Mesothelial cell of epicardium (in vitro differentiated cells): ENCODE measurements at places on chromosomes 6 and 20.
A peak's percentile ranks its signal among the peaks of the same experiment; 100 is the strongest.

DNA sequence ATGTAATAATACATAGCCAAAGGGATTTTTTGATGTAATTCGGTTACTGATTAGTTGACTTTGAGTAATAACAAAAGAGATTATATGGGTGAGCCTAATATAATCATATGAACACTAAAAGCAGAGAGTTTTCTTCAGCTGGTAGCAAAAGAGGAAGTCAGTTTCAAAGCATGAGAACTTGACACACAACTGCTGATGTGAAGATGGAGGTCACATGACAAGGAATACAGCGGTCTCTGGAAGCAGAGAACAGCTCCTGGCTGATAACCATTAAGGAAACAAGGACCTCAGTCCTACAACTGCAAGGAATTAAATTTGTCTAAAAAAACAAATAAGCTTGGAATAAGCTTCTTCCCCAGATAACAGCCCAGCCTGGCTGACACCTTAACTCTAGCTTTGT, 154.5 kb upstream of the PRND start:
- H3K27ac ChIP-seq, result no peak overlapping the region
- DNase-seq, result no peak
- no peak overlapping the region for H3K4me3 ChIP-seq
- H3K36me3 ChIP-seq, result no peaks in the 10 kb centered on the region
- peaks cover 23% of the 10 kb centered on the region for H3K27me3 ChIP-seq

- no peak overlapping the region for H3K4me3 ChIP-seq
- no peaks in the 10 kb centered on the region for H3K27me3 ChIP-seq
- no peak overlapping the region for H3K27ac ChIP-seq
Observed at GRCh38 chr6:105094133-105094640, 85.6 kb downstream of the POPDC3 start.

DNA sequence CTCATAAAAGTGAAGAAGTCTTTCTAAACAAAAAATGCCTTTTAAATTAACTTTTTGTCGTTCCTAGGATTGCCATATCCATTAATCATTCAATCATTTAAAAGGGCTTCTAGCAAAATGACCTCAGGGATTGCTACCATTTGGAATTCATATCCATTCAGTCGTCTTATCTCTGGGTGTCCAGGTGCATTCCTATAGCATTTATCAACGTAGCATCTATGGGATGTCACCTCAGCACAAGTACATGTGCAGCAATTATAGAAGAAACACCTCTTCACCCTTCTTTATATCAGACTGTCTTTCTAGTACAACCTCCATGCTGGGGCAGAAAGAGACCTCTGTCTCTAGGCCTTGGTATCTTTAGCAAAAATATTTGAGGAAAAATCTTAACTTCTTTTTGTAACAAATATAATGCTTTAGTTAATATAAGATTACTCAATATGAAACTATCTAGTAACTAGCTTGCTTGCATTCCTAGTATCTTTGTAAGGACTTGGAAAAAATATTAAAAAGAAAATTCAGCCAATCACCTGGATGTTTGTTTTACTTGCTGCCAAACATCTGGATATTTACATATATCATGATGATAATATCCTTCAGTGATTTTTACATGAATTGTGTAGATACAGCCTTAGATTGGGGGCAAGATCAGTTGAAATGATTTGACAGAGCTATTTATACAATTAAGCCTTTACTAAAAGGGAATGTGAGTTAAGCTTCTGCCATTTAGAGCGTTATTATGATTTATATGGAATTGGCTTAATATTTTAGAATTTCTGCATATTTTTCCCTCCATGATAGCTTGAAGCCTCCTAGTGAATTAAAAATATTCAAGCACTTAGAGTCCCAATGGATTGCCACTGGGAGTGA, 356.8 kb downstream of the HDGFL1 start:
- H3K4me3 ChIP-seq, result no peak overlapping the region
- no peaks in the 10 kb centered on the region for H3K36me3 ChIP-seq
- H3K4me1 ChIP-seq, result peaks cover 45% of the 10 kb centered on the region

GRCh38 chr20:48431653-48432493, 395.9 kb downstream of the PREX1 start:
- H3K4me1 ChIP-seq, result peaks cover 11% of the 10 kb centered on the region
- H3K36me3 ChIP-seq, result no peaks in the 10 kb centered on the region
- no peak for DNase-seq
- H3K4me3 ChIP-seq, result no peak overlapping the region
- H3K27ac ChIP-seq, result no peak overlapping the region
- H3K27me3 ChIP-seq, result no peaks in the 10 kb centered on the region

GRCh38 chr6:149563928-149564325, 2.2 kb upstream of the GINM1 start:
- no peak overlapping the region for H3K4me3 ChIP-seq
- H3K27ac ChIP-seq, result no peak overlapping the region
- no peaks in the 10 kb centered on the region for H3K36me3 ChIP-seq
- peaks cover 19% of the 10 kb centered on the region for H3K4me1 ChIP-seq
- DNase-seq, result no peak

DNA sequence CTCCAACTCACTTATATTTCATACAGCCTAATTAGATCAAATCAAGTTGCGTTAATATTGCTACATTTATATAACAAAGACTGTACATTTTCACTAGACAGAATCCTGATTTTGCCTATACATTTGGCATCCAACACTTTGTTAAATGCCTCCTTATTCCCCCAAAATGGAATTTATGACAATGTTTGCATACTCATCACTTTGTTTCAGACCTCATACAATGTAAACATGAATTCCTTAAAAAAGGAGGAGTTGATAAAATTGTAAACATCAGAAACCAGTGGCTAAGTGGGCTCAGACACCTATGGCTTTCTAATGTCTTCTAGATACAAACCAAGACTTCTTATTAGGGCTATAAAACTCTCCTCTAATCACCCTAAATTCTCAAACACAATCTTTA, 87.3 kb downstream of the CHD6 start:
- peaks cover 11% of the 10 kb centered on the region for H3K36me3 ChIP-seq
- H3K27me3 ChIP-seq, result no peaks in the 10 kb centered on the region
- no peak for DNase-seq
- peaks cover 27% of the 10 kb centered on the region for H3K4me1 ChIP-seq
- H3K27ac ChIP-seq, result peak overlapping the region; percentile 54
- H3K4me3 ChIP-seq, result no peak overlapping the region

GRCh38 chr6:87946669-87947068, 101.0 kb upstream of the SPACA1 start:
- peaks cover 42% of the 10 kb centered on the region for H3K4me1 ChIP-seq
- DNase-seq, result no peak
- H3K36me3 ChIP-seq, result no peaks in the 10 kb centered on the region
- H3K4me3 ChIP-seq, result no peak overlapping the region

DNA sequence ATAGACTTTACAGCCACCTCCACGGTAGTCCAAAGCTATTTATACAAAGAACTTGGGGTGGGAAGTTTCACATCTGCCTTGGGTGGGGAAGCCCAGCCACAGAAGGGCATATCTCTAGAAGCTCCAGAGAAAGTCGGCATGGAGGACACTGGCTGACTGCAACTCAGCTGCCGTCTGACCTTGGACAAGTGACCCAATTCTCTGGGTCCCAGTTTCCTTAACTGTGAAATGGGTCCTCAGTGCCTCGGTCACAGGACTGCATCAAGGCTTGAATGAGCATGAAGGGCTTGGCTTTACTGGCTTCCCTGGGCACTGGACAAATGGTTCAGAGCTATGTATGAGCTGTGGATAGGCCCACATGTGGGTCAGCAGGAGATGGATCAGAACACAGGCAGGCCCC, 58.6 kb downstream of the NOL4L start:
- no peaks in the 10 kb centered on the region for H3K27me3 ChIP-seq
- no peak overlapping the region for H3K27ac ChIP-seq
- H3K4me3 ChIP-seq, result no peak overlapping the region

DNA sequence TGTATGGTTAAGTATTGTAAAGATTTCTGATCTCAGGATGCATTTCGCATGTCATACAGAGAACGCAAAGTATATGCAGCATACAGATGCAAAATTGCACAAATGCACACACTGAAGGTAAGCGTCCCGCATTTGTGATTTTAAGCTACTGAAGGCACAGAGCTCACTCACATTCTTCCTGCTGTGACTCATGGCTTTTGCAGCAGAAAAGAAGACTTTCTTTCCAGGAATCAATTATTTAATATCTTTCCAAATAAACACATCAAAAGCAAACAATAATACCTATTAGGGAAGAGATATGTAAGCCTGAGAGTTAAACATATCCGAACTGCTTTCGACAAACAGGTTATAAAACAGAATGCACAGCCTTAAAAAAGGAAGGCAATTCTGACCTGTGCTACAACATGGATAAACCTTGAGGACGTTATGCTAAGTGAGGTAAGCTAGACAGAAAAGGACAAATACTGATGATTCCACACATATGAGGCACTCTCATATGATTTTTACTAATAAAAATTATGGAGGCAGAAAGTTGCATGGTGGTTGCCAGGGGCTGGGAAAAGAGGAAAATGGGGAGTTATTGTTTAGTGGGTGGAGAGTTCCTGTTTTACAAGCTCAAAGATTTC, 109.0 kb downstream of the TFAP2A start:
- H3K27ac ChIP-seq, result no peak overlapping the region
- peaks cover 23% of the 10 kb centered on the region for H3K4me1 ChIP-seq
- H3K27me3 ChIP-seq, result no peaks in the 10 kb centered on the region
- no peak for DNase-seq

GRCh38 chr6:163725008-163725941, 310.8 kb downstream of the QKI start:
- DNase-seq, result peak; percentile 71
- peaks cover 14% of the 10 kb centered on the region for H3K4me1 ChIP-seq
- H3K4me3 ChIP-seq, result no peak overlapping the region
- H3K27ac ChIP-seq, result peak overlapping the region; percentile 5
- no peaks in the 10 kb centered on the region for H3K36me3 ChIP-seq

GRCh38 chr20:13515796-13516558, 122.8 kb downstream of the TASP1 start:
- H3K4me1 ChIP-seq, result peaks cover 14% of the 10 kb centered on the region
- peak overlapping the region; percentile 68 for H3K27ac ChIP-seq
- DNase-seq, result no peak
- H3K4me3 ChIP-seq, result no peak overlapping the region

GRCh38 chr6:118892355-118892991, 1.5 kb upstream of the ASF1A start:
- H3K27me3 ChIP-seq, result no peaks in the 10 kb centered on the region
- no peak for DNase-seq
- H3K4me1 ChIP-seq, result peaks cover 36% of the 10 kb centered on the region
- peak overlapping the region; percentile 91 for H3K27ac ChIP-seq

DNA sequence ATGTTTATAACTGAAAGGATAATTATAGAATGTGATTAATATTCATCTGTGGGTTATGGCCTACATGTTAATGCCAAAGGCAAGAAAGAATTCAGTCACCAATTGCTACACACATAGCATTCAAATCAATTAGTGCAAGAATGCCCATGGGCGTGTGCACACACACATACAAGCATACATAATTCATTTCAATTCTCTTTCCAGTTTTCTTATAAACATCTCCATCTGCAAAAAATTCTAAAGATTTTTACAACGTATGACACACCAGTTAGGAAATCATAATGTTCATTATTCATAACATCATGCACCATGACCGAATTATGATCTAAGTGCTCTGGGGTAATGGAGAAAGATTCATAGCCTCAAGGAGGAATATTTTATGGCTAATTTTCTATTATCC, 111.0 kb upstream of the ADTRP start:
- no peaks in the 10 kb centered on the region for H3K4me1 ChIP-seq
- no peaks in the 10 kb centered on the region for H3K27me3 ChIP-seq
- H3K36me3 ChIP-seq, result no peaks in the 10 kb centered on the region

GRCh38 chr20:38008233-38008944, 24.9 kb downstream of the TTI1 start:
- H3K4me3 ChIP-seq, result no peak overlapping the region
- peaks cover 30% of the 10 kb centered on the region for H3K36me3 ChIP-seq
- no peak for DNase-seq

GRCh38 chr6:113486199-113486598, 370.9 kb upstream of the MARCKS start:
- no peak overlapping the region for H3K27ac ChIP-seq
- no peak for DNase-seq
- H3K4me1 ChIP-seq, result peaks cover 11% of the 10 kb centered on the region
- H3K36me3 ChIP-seq, result no peaks in the 10 kb centered on the region
- H3K4me3 ChIP-seq, result no peak overlapping the region
- no peaks in the 10 kb centered on the region for H3K27me3 ChIP-seq

DNA sequence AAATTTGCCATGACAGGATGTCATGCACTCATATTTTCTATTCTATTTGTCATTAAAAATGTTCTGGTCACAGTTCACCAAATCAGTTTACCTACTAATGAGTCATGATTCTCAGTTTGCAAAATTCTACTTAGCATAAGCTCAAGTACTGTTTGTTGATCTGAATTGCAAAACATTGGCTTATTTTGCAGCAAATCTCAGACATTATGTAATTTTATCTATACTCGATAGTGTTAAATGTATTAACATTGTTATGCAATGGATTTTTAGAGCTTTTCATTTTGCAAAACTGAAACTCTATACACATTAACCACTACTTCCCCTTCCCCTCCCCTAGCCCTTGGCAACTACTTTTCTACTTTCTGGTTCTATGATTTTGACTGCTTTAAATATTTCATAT, 213.8 kb upstream of the ZFP64 start:
- DNase-seq, result no peak
- H3K36me3 ChIP-seq, result no peaks in the 10 kb centered on the region
- no peak overlapping the region for H3K4me3 ChIP-seq
- H3K4me1 ChIP-seq, result peaks cover 11% of the 10 kb centered on the region
- no peak overlapping the region for H3K27ac ChIP-seq

DNA sequence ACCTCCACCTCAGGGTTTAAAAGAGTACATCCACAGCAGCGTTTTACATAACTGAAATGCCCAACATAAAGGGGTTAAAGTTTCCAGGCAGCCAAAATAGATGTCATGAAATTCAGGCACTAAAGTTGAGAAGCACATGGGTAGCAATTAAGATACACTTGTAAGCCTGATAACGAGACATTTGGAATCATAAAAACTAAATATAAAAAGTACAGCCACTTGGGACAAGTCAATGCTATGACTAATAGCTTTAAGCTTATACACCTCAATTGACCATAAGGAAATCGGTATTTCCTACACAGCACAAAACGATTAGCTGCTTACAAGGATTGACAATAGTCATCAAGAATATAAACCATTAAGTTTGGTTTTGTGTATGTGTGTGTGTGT, 11.8 kb downstream of the LOC128125822 start:
- H3K4me3 ChIP-seq, result no peak overlapping the region
- no peak for DNase-seq
- H3K36me3 ChIP-seq, result peaks cover 16% of the 10 kb centered on the region
- H3K27me3 ChIP-seq, result no peaks in the 10 kb centered on the region
- H3K4me1 ChIP-seq, result no peaks in the 10 kb centered on the region
- H3K27ac ChIP-seq, result no peak overlapping the region

GRCh38 chr20:46264391-46265266, 43.7 kb downstream of the CDH22 start:
- no peak overlapping the region for H3K4me3 ChIP-seq
- H3K27me3 ChIP-seq, result peaks cover 45% of the 10 kb centered on the region
- no peaks in the 10 kb centered on the region for H3K4me1 ChIP-seq
- H3K27ac ChIP-seq, result no peak overlapping the region

DNA sequence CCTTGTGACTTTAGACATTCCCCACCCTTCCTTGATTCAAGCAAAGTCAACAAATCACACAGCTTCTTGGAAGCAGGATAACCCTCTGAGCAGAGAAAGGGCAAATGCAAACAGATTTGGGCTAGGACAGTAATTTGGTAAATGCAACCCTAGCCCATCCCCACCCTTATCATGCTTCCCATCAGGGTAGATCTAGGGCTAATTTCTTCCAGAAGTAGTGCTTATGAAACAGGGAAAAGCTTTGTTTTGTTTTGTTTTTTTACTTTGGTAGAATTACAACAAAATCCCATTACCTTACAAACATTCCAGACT, 525.1 kb upstream of the NOX3 start:
- H3K27ac ChIP-seq, result no peak overlapping the region
- H3K27me3 ChIP-seq, result peaks cover 11% of the 10 kb centered on the region
- peaks cover 7% of the 10 kb centered on the region for H3K4me1 ChIP-seq
- H3K4me3 ChIP-seq, result no peak overlapping the region
